ENCODE measurements at places on chromosomes 2 and 18. TPM values are rescaled to one million over a fixed set of nuclear protein-coding genes. Genes with fewer than 3 reads are reported as not detected.

GRCh38 chr2:236901956-236902355 lies 183.7 kb upstream of the COPS8 start:
- no peak for DNase-seq

DNA sequence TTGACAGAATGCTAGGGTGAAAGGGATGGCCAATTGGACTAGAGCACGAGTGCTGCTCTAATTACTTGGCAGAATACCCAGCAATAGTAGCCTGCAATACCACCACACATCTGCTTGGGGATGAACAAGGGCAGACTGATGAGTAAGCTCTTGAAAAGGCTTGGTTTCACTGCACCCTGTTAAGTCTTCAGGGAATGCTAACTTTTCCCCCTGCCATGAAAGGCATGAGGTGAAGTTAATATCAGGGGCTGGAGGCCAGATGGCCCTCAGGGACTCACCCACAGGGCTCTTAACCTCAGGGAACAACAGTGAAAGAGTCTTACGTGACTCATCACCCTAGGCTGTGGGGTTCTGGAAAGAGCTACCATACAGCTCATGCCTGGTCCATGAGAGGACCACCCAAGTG lies 51.7 kb upstream of the MYL1 start:
- no peak for DNase-seq

PDE11A gene
- under 0.01 TPM for total RNA-seq

GRCh38 chr2:6526093-6526824 lies 339.4 kb downstream of the CMPK2 start:
- no peak for DNase-seq

SERPINB12 gene
- total RNA-seq, result not detected

- peak; percentile 89 for DNase-seq
Observed at GRCh38 chr2:65320042-65320725, 92.6 kb downstream of the ACTR2 start.

DNA sequence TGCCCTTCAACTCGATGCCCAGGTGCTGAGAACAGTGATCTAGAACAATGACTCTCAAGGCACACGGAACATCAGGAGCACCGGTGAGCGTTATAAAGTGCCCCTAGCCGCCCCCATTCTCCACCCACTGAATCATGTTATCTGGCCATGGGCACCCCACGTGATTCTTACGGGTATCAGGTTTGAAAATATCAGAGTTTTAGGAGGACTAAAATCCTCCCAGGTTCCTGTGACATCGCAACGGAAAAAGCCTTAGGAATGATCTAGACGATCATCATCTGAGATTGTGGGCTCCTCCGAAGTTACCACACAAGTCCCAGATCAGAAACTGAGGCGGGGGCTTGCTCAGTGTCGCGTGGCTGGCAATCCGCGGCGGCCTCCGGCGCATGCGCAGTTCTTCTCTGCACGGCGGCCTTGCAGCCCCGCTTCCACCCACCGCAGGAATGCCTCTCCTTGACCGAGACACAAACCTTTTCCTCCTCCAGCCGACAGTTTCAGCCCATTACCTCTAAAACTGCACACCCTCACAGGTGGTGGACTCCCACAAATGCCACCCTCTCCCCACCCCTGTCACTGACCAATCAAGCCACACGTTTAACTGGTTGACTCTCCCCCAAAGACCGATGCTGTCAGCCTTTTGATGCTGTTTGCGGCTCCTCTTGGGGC lies 5.8 kb upstream of the MRPL33 start:
- peak; percentile 56 for DNase-seq

MALL gene
- total RNA-seq, result 2.2 TPM

DNA sequence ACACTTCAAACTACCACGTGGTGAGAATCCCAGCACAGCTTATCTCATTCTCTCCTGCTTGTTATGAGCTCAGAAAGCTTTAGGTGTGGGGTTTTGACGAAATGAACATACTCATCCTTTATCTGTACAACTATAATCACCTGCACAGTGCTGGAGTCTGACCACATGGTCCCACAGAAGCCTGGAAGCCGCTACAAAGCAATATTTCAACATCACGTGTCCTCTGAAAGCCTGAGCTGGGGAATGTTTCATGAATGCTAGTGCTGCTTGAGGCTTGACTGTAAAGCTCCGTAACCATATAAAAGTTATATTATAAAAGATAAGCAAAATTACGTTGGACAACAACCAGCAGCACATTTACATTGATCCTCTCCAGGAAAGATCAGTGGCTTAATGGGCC lies 43.9 kb downstream of the PIEZO2 start:
- peak; percentile 86 for DNase-seq
